ENCODE measurements at places on chromosomes 1 and 21.

GRCh38 chr1:85630493-85630892 lies 49.9 kb downstream of the CCN1 start:
- DNase-seq: no peak

- DNase-seq: no peak
These were observed 8.2 kb downstream of the CTPS1 start for GRCh38 chr1:40987439-40988276.

DNA sequence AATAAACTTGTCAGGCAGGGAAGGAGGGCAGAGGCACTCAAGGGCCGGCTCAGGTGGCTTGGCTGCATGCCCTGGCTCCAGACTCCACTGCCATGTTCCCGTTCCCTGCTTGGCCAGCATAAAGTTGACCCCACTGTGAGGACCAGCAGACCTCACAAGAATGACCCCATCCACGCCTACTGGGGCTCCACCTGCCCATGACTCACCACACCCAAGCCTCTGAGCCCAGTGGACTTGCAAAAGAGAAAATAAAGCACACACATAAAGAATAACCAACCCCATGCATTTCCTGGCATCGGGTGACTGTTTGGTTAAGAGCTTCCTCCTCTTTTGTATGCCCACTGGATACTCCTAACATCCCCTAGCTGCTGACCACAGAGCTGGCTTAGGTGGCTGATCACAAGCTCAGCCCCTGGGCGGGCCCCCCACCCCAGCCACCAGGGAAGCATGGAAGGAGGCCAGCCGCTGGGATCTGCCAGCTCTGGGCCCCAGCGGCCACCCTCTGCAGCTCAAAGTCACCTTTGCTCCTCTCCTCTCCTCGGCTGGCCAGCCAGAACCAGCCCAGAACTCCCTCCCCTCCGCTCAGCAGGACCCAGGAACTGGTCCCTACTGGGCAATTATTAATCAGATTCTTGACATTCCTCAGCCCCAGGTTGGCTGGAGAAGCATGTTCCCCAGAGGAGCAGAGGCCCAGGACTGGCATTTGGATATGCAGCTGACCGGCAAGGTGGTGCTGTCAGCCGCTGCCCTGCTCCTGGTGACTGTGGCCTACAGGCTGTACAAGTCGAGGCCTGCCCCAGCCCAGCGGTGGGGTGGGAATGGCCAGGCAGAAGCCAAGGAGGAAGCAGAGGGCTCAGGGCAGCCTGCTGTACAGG lies at the start of gene KLHDC7A:
KLHDC7A (plus strand) TSS at position 616 of the 875 bp plus-strand sequence; CDS start at position 668, 52 bp downstream.
- DNase-seq: peak; percentile 33

DNA sequence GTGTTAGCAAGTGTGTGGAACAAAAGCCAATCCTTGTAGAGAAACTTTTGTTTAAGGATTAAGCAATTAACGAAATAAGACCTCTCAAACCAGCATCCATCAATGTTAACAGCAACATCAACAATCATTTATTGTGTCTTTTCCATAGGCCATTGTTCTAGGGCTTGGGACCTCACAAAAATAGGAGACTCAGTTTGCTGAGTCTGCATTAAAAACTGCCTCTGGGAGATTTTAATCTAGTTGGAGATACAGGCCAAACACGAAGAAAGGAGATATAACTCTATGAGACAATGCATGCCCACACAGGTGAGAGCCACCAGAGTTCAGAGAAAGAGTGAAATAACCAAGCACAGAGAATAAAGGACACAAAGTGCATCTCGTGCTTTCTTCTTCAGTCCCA lies 14.4 kb upstream of the SELP start:
- DNase-seq: no peak

DNA sequence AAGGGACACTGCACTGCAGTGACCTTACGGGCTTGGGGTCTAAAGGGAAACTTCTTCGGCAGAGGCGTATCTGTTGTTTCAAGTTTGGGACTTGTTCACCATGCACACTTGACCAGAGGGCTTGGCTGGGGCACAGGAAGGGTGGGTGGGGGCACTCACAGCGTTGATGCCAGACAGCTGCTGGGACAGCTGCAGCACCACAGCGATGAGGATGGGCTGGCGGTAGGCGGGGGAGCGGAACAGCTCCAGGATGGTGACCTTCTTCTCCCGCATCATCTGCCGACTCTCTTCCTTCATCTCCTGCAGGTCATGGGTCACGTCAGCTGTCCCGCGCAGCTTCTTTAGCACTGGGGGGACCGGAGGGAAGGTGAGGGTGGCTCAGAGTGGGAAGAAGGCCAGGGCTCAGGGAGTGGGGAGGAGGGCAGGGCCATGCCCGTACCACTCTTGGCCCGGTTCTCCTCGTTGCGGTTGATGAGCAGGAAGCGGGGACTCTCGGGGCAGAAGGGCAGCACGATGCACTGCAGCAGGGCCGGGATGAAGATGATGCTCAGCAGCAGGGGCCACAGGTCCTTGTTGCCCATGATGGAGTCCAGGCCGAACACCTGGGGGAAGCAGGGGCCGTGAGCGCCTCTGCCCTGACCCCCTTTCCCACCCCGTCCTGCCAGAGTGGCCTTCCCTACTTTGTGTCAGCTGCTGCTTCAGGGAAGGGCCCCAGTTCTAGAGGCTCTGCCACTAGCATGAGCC lies 29.1 kb downstream of the SLC2A1 start:
- no peak for DNase-seq

GRCh38 chr1:161185732-161186311 lies 8.5 kb upstream of the B4GALT3 start:
- no peak for DNase-seq

GRCh38 chr1:116318897-116319296 lies 54.1 kb upstream of the ATP1A1 start:
- no peak for DNase-seq

GRCh38 chr1:202861420-202862132 lies 27.4 kb downstream of the RABIF start:
- peak; percentile 94 for DNase-seq

All from NCI-H1105 treated with DMSO at 0.1 percent for 48 hours (cell line).